ENCODE measurements at places on chromosomes 7 and 10. TPM values are rescaled to one million over a fixed set of nuclear protein-coding genes. Genes with fewer than 3 reads are reported as not detected.

- H3K4me1 ChIP-seq: no peaks in the 10 kb centered on the region
- H3K27me3 ChIP-seq: no peaks in the 10 kb centered on the region
- H3K27ac ChIP-seq: no peak overlapping the region
- DNase-seq: no peak
Measured at GRCh38 chr7:70237831-70238575, 639.7 kb downstream of the AUTS2 start.

DNA sequence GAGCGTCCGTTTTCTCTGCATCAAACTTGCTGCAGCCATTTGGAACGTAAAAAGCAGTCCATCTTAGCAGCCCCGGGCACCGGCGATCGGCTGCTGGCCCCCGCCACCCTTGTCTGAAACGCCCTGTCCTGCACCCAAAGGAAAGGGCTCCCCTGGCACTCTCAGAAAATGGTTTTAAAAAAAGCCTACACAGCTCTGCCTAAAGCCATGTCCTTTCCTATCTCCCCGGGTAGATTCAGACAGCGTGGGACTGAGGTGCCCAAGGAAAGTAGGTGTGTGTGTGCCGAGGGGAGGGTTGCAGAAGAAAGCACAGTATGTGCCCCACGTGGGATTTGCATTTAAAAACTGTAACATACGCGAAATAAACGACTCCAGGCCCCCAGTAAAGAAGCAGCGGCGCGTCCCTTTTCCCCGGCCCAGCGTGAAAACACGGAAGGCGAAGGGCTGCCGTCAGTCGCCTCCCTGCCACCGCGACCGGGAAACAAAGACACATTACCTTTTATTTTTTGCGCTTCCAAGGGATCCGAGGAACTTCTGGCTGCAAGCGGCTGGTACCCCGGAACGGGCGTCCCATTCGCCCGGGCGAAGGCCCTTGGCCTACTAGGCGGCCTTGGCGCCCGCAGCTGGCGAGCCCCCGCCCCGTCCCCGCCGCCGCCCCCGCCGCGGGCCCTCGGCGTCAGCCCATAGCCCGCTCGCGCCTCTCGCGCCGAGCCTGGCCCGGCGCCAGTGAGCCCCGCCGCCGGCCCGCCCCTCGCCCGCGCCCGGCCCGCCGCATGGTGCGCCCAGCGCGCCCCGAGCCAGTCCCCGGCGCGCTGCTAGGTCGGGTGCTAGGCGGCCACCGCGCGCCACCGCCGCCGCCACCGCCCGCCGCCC, 304.6 kb downstream of the PRPF18 start:
- no peaks in the 10 kb centered on the region for H3K4me1 ChIP-seq
- no peak for DNase-seq
- H3K4me3 ChIP-seq: peak overlapping the region; percentile 66
- H3K27me3 ChIP-seq: peaks cover 8% of the 10 kb centered on the region
- H3K27ac ChIP-seq: peak overlapping the region; percentile 60

GRCh38 chr7:96198047-96198636, 123.8 kb downstream of the SLC25A13 start:
- DNase-seq: no peak
- no peaks in the 10 kb centered on the region for H3K27me3 ChIP-seq
- H3K36me3 ChIP-seq: no peaks in the 10 kb centered on the region
- no peak overlapping the region for H3K4me3 ChIP-seq
- H3K27ac ChIP-seq: no peak overlapping the region

Gene TMEM26
- total RNA-seq: 0.54 TPM

Gene NUDT13
- 1.1 TPM for total RNA-seq

All from psoas muscle (tissue), 8 donors.